Mesenteric fat pad (tissue), 1 donor: ENCODE measurements at places on chromosomes 3 and 15. TPM values are rescaled to one million over a fixed set of nuclear protein-coding genes. Genes with fewer than 3 reads are reported as not detected.
A peak's percentile ranks its signal among the peaks of the same experiment; 100 is the strongest.

The SNTN gene
- total RNA-seq = not detected

The CLRN1 gene
- not detected for total RNA-seq

The DISP2 gene
- total RNA-seq = 0.26 TPM

The PTH1R gene
- total RNA-seq = 16.3 TPM

The PAQR5 gene
- 0.74 TPM for total RNA-seq

DNA sequence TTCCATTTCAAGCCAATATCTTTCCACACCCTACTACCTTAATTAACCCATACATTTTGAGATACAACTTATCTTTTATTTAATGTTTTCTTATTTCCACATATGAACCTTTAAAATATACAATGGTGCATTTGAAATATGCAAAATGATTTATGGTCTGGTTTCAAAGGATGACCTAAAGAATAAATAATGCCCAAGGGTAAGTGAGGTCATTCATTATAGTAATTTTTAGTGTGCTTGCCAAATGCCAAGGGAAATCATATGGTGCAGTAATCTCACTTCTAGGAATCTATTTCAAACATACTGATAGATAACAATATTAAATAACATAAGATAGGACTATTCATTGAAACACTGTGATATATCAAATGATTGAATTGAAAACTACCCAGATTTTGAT, 1055.4 kb downstream of the AGBL1 start:
- no peak for DNase-seq

DNA sequence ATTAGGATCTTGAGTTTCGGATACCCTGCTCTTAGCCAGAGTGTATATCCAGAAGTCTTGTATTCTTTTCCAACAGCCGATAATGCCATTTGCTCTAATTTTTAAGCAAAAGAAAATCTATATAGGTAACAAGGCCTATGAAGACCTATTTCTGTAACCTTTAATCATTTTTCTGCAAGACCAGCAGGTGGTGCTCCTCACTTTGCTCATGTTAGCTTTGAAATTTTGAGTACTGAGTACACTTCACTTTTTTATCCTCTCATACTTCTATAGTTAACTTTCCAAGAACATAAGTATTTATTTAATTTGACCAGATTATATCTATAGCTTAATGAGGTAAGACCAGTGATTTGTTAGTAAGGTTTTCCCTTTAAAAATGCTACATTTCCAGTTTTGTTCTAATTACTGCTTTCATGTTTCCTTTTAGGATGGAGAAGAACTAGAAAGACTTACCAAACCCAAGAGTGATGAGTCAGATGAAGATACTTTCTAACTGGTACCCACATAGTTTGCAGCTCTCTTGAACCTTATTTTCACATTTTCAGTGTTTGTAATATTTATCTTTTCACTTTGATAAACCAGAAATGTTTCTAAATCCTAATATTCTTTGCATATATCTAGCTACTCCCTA, 20.5 kb downstream of the SLC35A5 start:
- no peak for DNase-seq

- no peak for DNase-seq
These were observed 247.3 kb upstream of the CHRM5 start for GRCh38 chr15:33720952-33721351.

DNA sequence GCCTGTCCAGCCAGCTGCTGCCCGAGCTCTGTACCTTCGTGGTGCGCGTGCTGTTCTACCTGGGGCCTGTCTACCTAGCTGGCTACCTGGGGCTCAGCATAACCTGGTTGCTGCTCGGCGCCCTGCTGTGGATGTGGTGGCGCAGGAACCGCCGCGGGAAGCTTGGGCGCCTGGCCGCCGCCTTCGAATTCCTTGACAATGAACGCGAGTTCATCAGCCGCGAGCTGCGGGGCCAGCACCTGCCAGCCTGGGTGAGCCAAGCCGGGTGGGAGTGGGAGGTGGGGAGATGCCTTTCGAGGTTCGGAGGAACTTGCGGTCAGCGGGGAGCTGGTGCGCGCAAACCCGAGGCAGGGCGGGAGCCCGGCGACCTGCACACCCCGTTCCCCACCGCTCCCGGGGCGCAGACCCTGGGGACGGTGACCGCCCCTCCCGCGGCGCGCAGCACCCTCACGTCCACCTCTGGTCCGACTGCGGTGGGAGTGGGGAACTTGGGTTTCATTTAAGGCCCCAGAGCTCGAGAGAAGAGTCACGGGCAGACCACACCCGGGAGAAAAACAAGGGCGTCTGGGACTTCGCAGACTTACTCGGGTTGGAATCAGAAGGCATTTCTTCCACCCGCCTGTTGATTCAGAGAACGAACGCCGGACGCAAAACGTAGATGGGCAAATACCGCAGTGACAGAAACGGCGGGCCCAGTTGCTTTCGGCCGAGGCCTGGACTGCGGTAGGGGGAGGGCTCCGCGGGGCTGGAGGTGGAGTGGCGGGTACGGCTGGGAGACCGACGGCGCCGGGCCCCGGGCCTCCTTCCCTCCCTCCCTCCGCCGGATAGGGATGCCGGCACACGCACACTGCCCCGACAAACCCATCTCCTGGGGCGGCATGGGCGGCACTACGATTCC, 708 bp downstream of the ESYT3 start:
- DNase-seq = peak; percentile 78
